ENCODE measurements at places on chromosomes 1 and 21.

DNA sequence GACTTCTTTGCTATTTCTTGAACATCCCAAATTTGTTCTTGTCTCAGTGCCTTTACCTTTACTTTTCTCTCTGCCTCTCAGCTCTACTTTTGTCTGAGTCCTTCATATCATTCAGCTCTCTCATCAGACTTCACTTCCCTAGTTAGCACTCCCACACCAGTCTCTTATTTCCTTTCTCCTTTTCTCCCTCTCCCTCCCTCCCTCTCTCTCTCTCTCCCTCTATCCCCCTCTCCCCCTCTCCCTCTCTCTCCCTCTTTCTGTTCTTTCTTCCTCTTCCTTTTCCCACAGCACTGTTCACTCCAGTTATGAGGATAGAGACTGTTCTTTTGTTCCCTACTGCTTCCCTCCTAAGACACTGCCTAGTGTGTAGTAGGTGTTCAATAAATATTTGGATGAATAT lies 154.9 kb downstream of the MAST2 start:
- DNase-seq = no peak

DNA sequence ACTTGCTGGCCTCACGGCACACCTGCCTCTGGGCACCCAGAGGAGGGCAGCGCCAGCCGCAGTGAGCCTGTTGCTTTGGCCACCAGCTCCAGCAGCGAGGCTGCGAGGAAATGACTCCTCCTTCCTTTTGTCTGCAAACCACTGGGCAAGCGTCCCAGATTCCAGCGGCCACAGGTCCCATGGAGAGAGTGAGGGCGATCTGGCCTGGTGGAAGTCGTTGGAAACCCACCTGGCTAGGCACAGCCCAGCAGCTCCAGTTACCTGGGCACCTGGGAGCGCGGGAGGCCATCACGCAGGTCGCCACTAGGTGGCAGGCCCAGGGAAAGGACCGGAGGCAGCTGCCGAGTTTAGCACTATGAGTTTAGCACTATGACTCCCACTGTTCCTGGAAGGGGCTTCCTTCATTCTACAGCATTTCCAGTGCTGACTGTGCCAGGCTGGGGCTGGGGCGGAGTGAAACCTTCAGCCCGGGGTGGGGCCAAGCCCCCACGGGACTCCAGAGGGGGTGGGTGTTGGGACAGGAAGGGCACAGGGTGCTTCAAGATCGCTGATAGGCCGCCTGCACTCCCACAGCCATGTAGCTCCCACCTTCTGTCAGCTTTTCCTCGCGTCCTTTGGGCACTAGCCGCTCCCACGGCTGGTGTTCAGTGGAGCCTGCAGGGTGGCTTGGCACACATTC lies 1.1 kb upstream of the ESPN start:
- DNase-seq = peak; percentile 70

DNA sequence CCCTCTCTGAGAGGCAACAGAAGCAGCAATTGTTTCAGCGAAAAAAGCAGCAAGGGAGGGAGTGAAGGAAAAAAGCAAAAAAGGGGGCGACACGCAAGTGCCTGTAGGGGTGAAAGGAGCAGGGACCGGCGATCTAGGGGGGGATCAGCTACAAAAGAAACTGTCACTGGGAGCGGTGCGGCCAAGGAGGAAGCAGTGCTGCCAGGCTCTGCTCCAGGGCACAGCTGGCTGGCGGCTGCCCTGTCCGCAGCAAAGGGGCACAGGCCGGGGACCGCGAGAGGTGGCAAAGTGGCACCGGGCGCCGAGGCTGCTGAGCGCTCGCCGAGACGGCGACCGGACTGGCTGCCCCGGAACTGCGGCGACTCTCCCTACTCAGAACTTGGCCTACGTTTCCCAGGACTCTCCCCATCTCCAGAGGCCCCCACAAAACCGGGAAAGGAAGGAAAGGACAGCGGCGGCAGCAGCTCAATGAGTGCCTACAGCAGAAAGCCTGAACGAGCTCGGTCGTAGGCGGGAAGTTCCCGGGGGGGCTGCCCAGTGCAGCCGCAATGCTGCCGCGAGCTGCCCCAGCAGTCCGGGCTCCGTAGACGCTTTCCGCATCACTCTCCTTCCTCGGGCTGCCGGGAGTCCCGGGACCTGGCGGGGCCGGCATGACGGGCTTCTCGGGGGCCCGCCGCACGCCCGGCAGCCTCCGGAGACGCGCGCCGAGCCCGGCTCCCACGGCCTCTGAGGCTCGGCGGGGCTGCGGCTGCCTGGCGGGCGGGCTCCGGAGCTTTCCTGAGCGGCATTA lies 1.0 kb upstream of the CDKN2C start:
- peak; percentile 27 for DNase-seq

GRCh38 chr1:24643363-24644099 lies 429 bp downstream of the SRRM1 start:
- DNase-seq = no peak

GRCh38 chr1:220432408-220432807 lies 95.5 kb upstream of the MARK1 start:
- no peak for DNase-seq

DNA sequence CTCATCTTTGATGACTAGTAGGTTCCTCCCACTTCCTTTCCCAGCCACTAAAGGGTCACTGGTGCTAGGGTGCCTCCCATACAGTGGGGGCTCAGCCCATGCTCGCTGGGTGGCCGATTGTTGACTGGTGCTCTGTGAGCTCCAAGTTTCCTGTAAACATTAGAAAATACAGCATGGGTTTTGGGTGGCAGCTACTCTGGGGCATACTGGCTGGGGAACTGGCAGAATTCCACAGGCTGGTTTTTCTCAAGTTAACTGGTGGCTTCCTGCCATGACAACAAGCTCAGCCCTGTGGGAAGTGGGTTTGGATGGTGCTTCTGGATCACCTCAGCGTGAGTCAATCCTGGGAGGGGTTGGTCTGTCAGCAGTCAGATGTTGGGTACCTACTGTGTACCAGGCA lies 28.7 kb upstream of the CRNN start:
- no peak for DNase-seq

- DNase-seq = no peak
Measured at GRCh38 chr1:116170721-116171589, 59.8 kb downstream of the MAB21L3 start.

DNA sequence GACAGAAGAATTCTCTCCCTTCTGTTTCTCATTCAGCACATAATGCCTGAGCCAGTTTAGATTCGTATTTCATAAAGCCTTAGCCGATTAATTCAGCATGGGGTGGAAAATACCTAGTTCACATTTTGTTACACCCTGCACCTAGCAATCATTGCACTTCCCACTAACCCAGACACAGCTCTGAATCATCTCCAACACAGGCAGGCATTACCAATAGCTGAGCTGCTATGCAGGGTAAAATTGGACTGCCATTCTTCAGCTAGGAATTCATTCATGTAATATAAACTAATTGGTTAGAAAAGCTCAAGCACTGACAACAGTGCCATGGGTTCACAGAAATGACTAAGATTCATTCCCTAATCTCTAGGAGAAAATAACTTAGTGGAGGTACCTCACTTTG lies 26.9 kb upstream of the NKAIN1 start:
- DNase-seq = no peak

GRCh38 chr21:17679002-17679600 lies 66.4 kb upstream of the BTG3 start:
- DNase-seq = no peak

DNA sequence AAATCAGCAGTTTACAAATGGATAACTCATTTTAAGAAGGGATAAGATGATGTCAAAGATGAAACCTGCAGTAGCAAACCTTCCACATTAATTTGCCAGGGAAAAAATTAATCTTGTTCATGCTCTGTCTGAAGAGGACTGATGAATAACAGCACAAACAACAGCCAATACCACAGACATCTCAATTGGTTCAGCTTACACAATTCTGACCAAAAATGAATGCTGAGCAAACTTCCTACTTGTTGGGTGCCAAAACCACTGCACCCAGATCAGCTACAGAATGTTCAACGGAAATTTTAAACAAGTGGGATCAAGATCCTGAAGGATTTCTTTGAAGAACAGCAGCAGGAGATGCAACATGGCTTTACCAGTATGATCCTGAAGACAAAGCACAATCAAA lies 98.3 kb downstream of the COQ8A start:
- no peak for DNase-seq

DNA sequence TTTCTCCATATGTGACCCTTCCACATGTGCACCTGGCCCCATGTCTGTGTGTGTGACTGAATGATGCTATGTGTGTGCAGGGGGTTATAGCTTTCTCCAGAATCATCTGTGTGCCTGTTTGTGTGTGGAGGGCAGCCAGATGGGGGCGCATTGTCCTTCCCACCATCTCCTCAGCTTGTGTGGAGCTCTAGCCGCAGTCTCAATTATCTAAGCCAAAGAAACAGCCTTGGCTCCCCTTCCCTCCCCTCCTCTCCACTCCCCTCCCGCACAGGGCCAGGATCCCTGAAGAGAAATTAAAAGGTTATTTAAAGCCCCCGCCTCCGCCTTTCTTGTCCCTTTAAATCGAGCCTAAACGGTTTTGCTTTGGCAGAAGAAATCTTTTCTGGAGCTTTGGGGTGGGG lies 1.8 kb upstream of the DMBX1 start:
- DNase-seq = no peak

- DNase-seq = no peak
Measured at GRCh38 chr1:2314273-2314802, 77.0 kb downstream of the MORN1 start.

DNA sequence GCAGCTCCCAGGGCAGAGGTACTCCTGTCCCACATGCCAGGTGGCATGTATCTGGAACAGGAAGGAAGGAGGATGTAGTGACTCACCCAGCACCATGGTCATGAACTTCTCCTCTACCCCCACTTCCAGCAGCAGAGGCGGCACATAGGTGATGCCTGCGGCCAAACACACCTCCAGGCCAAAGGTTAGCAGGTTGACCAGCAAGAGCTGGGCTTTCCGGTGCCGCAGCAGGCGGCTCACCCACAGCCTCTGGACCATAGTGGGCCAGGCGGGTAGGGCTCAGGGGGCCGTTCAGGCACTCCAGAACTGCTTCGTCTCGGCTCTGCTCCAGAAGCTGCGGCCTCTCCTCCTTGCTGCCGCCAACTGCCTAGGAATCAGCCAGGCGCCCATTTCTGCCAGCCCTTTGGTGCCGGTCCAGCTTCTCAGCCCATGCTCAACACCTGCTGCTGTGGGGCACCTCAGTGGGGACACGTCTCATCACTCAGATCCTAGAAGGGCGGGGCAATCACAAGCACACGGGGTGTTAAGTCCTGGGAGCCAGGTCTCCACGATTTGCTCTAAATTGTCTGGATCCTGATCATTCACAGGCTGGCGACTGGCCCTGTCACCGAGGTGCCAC lies 15.8 kb downstream of the SLC45A3 start:
- no peak for DNase-seq

GRCh38 chr1:163844459-163844858 lies 522.7 kb downstream of the NUF2 start:
- no peak for DNase-seq

DNA sequence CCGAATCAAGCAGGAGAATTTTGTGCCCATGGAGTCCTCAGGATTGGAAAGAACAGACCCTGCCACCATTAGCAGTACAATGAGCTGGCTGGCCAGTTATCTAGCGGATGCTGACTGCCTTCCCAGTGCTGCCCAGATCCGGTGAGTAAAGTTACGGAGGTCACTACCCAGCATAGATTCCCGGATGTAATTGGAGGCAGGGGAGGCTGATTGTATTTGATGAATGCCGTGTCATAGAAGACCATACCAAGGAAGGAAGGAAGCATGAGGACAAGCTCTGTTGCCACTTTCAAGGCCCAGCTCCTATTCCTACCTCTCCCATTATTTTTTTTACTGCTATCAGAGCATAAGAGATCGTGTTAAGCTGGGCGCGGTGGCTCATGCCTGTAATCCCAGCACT lies 26.2 kb upstream of the VAMP3 start:
- no peak for DNase-seq

- no peak for DNase-seq
Measured at GRCh38 chr1:20198918-20199317, 12.6 kb upstream of the PLA2G2C start.

GRCh38 chr1:42844592-42845140 lies 1.7 kb upstream of the ZNF691 start:
- DNase-seq = no peak

DNA sequence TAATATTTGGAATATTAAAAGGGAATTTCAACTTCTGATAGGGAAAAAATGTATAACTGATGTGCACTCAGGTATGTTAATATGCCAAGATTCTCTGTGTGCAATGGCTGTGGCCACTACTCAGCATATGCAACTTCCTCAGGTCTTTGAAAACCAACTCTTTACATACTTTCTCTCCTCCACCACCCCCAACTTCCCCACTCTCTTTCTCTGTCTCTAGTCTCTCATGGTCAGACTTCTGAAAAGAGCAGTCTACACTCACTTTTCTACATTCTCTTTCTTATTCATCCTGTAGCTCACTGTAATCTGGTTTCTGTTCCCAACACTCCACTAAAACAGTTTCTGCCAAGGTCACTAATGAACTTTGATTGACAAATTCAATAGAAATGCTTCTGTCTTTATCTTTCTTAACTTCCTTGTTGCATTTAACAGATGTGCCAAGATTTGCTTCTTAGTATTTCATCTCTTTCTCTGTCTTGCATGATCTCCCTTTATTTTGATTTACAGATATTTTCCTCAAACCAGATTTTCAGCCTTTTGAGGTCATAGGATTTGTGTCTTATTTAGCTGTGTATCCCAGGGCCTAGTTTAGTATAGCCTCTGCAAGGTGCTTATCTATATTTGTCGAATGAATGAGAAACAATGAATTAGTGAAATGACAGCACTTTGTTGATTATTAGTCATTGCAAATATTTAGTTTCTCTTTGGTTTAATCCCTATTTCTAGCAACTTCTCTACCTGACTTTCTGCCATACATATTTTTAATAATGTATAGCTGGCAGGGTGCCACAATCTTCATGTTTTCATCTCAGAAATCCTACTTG lies 168.9 kb downstream of the LMO4 start:
- no peak for DNase-seq

GRCh38 chr1:202249846-202250245 lies 56.2 kb downstream of the LGR6 start:
- no peak for DNase-seq

DNA sequence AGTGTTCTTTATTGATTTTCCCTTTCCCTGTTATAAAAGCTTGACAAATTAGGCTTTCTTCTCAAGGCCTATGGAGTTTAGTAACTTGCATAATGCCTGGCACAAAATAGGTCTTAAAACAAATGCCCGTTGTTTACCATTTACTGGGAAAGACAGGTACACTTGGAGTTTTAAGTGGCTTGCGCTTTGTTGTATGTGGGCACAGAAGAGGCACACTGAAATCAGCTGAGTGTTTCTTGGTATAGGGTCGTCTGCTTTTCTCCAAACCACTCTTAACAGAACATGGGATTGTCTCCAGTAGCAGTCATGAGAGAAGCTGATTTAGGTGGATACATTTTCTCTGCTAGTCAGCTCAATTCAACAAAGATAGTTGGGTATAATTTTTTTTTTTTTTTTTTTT lies 132.5 kb downstream of the SYT14 start:
- no peak for DNase-seq

DNA sequence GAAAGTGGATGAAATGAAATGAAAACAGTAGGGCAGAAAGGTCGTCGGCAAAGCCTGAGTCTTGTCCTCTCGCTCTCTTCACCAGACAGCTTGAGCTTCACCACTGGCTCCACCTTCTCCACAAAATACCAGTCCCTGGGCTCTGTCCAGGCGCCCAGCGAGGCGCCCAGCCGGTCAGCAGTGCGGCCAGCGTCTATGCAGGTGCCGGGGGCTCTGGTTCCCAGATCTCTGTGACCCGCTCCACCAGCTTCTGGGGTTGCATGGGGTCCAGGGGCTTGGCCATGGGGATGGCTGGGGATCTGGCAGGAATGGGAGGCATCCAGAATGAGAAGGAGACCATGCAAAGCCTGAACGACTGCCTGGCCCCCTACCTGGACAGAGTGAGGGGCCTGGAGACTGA lies 600.5 kb upstream of the ZP4 start:
- DNase-seq = no peak

GRCh38 chr1:12343823-12344487 lies 114.1 kb downstream of the VPS13D start:
- no peak for DNase-seq

- DNase-seq = no peak
Measured at GRCh38 chr1:88399690-88400089, 284.4 kb upstream of the PKN2 start.

Data from stimulated activated CD4-positive, alpha-beta T cell treated with anti-CD3 and anti-CD28 coated beads, Interleukin-1b, Interleukin-23, amount 100 ng/mL, for 4 hours (primary cell).